ENCODE measurements at places on chromosomes 5 and 9.
A peak's percentile ranks its signal among the peaks of the same experiment; 100 is the strongest.

GRCh38 chr5:90983148-90983547 is 400.0 kb downstream of the ARRDC3 start:
- DNase-seq: peak; percentile 89

- no peak for DNase-seq
Measured at GRCh38 chr5:86463339-86463738, 154.4 kb upstream of the COX7C start.

- peak; percentile 38 for DNase-seq
Measured at GRCh38 chr9:109969011-109969410, 189.0 kb downstream of the PALM2AKAP2 start.

- DNase-seq: no peak
Measured at GRCh38 chr9:85158512-85158911, 489.0 kb downstream of the NTRK2 start.

- no peak for DNase-seq
Measured at GRCh38 chr5:128335339-128335738, 202.7 kb downstream of the FBN2 start.

GRCh38 chr9:136115206-136115605 is 3.5 kb downstream of the TMEM250 start:
- no peak for DNase-seq

DNA sequence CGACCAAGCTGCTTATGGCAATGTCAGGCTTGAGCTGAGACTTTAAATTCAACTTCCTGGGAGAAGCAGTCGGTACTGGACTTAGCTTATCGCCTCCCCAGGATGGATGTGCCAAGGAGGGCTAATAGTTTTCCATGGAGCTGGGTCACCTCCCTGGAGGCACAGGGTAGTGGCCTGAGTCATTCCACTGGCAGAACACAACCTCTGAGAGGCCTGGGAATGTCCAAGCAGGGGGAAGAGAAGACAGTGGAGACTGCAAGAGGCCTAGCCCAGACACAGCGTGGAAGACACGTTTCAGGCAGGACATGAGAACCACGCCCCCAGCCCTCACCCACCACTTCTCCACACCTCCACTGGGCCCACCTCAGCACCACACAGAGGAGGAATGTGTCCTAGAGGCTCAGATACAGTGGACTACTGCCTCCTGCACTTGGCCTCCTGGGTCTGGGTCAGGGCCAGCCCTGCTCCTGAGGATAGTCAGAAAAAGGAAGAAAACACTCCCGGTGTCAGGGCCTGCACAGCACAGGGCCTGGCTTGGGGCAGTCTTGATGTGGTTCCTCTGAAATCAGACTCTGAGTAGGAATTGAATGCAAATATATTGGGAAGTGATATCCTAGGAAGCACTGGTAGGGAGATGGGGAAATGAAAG is 171.8 kb downstream of the FSTL4 start:
- no peak for DNase-seq

DNA sequence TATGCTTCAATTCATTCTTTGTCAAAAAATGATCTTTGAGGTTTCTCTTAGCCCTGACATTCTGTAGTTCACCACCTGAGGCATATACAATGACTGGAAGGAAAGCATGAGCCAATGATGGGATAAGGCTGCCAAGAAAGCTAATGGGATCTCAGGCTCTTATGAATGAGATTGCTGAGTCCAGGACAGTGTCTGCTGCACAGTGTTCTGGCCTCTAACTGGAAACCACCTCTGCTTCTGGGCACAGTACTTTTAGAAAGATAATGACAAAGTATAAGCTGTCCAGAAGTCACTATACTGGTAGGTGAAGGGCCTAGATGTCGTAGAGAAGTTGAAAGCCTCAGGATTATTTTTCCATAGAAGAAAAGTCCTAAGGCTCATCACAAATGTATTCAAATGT is 69.1 kb upstream of the PAPPA start:
- DNase-seq: no peak

DNA sequence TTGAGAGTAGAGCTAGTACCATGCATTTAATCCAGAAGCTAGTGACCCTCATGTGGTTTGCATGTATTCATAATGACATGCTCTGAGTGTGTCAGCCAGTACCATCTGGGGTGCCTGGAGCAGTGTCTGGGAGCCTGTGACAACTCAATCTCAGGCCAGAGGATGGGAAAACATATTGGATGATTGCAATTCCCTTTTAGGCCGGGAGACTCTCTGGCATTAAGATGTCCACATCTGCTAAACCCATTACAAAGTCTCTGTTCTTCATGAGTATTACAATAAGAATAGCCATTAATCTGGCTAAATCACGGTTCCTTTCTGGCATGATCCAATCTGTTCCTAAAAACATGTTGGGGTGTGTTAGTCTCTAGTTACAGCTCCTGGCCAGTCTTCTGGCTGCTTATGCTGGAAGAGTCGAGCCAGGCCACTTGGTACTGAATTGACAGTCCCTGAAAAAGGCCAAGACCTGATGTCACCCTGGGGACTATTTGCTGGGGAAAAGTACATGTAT is 475.7 kb downstream of the ENC1 start:
- no peak for DNase-seq

GRCh38 chr9:133226219-133227171 is 17.4 kb upstream of the OBP2B start:
- no peak for DNase-seq

GRCh38 chr9:114395768-114396167 is 8.0 kb upstream of the AKNA start:
- DNase-seq: no peak
